ENCODE measurements at places on chromosomes 1 and 21. TPM values are rescaled to one million over a fixed set of nuclear protein-coding genes. Genes with fewer than 3 reads are reported as not detected.

OR10J1 gene
- not detected for total RNA-seq

TFF3 gene
- 2.6 TPM for total RNA-seq

AADACL4 gene
- not detected for total RNA-seq

GPR3 gene
- 6.4 TPM for total RNA-seq

CD84 gene
- total RNA-seq: not detected

FCGR1A gene
- not detected for total RNA-seq

C1orf167 gene
- total RNA-seq: not detected

DNA sequence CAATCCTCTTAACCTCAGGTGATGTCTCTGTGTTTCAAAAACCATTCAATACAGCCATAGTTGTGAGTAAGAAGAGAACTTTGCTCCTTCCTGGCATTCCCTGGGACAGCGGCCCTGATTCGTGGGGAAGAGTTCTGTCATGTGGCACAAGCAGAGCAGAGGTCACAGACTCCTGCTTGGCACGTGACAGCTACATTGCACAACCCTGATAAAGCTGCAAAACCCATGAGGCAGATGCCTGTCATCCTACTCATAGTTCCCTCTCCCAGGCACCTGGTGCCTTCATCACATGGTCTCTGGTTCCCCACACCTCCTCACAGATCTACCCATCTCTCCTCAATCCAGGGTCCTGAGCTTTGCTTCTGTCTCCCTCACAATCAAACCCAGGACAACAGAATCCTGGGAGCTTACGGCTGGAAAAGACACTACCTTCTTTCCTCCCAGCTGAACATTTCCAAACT, 70.8 kb downstream of the PLPP3 start:
- peak; percentile 45 for DNase-seq

DNA sequence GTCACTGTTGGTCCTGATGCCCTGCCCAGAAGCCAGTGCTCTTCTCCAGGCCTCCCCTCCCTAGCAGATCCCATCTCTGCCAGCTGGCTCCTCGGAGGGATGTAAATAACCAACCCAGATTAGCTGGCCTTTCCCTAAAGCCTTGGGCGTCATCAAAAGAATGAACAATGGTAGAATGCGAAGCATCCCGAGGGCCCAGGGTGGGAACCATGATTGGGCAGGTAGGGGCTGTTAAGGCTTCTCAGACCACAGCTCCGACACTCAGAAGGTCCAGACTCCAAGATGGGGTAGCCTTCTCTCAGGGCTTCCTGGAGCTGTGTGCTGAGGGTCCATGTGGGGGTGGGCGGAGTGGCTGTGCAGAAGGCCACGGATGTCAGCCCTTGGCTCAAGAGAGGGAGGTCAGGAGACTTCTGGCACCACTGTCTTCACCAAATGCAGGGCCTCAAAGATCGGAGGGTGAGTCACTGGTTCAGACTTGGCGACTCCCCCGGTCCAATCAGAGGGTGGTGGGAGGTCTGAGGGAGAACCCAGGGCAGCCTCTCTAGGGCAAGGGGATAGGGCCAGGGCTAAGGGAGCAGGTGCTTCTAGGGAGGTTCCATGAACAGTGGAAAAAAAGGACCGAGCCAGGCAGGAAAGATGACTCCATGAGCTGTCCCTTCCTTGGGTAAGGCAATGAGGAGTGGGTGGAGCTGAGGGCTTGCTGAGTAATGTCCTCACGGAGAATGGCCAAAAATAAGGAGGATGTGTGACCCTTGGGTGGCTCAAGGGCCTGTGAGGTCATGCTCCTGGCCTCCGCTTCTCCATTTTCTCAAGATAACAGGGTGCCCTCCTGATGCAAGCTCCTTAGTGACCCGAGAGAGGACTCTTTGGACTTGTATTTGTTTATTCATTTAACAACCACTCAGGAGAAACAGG, 58.4 kb upstream of the EPS8L3 start:
- DNase-seq: peak; percentile 90

DNA sequence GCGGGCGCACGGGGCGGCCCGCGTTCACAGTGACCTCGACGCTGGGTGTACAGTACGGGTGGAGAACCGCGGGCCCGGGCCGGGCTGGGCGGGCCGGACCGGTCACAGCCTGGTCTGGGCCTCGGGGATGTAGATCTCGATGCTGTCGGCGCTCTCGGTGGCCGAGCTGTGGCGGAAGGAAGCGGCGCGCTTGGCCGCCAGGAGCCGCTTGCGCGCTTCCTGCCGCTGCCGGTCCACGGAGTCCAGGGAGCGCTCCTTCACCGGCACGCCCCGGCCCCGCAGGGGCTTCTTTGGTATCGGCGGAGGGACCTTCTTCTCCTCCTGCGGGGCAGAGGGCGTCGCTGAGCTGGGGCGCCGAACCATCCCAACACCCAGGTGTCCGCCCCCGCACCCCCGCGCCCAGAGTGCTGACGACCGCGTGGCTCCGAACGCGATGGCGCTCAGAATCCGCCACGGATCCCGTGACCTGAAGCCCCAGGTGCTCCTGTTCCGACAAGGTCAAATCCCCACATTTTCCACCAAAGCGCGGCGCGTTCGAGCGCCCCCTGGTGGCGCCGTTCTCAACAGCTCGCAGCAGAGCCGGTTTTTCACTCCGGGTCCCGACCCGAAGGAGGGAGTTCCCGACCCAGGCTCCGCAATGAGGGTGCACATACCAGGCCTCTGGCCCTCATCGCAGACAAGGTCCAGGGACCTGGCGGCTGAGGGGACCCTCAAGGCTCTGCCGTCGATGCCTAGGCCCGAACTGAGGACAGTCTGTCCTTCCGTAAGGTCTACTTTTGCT, 6.6 kb upstream of the SMIM12 start:
- peak; percentile 65 for DNase-seq

DNA sequence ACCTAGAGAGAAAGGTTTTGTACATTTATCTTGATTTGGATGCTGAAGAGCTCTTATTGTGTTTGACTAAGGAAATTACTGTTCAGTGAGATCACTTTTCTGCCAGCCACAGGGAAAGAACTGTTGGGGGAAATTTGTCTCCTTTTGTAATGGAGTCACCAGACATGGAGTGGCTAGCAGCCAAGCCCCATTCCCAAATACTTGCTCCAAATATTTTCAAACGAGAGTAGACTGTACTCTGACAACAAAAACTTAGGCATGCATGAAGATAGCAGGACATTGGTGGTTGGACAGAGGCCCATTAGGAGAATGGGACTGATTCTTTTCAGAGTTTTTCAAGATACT, 21.1 kb downstream of the IPO9 start:
- peak; percentile 59 for DNase-seq

DNA sequence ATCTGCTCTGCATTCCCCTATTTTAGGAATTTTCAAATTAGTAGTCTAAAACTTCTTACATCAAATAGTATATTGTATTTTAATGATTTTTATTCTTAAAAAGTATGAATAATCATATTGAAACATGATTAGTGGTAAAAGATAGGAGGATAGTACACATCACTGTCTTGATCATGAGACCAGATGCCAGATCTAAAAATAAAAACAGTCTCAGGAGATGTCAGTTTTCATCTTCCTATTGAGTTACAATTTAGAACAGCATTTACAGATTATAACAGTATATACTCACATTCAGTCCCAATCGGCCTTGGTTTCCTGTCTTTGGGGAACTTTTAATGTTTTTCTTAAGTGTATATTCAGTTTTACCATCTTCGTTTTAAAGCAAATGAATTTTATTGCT, 95.9 kb downstream of the USP25 start:
- no peak for DNase-seq

- DNase-seq: no peak
Observed at GRCh38 chr1:8925960-8926359, 19.7 kb upstream of the CA6 start.

DNA sequence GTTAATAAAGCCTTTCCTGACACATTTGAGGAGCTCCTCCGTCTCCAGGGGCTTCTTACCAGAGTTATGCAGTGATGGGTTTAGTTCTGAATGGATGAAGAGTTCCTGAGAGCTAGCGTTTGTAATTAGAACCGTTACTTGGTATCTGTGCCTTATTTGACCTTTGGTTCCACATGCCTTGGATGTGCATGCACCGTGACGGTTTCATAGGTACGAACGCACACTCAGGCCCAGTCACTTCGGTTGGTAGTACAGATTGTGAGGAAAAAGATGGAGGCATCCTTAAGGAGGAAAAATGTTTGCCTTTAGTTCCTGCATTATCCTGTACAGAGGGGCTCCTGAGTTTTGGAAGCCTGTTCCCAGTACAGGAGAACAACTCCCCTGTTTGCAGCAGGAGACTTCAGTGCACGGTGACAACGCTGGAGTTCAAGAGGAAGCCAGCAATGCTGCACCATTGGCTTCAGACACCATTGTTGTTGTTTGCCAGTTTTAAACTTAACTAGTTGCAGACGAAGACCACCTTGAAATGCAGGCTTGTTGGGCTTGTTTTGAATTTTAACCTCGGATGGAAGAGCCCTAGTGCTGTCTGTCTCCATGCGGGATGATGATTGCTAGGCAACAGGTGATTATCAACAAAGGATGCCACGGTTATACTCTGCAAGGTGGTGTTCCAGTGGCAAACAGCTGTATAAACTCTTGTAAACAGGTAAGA, 8.2 kb downstream of the RBM15 start:
- DNase-seq: no peak

- DNase-seq: peak; percentile 54
Observed at GRCh38 chr1:28249013-28249865, 10.1 kb upstream of the SESN2 start.

GRCh38 chr1:114229368-114229767, 75.7 kb upstream of the SYT6 start:
- DNase-seq: no peak

GRCh38 chr1:17370618-17371017, 1.4 kb upstream of the PADI6 start:
- no peak for DNase-seq
